T-helper 17 cell (primary cell): ENCODE measurements at places on chromosomes 5 and 9. TPM values are rescaled to one million over a fixed set of nuclear protein-coding genes. Genes with fewer than 3 reads are reported as not detected.

Gene TOR4A
- 4.0 TPM for total RNA-seq

Gene OBP2B
- not detected for total RNA-seq

Gene DNLZ
- total RNA-seq = 28.6 TPM

GRCh38 chr5:101346906-101347305, 443.8 kb upstream of the ST8SIA4 start:
- no peak for DNase-seq

GRCh38 chr9:2013743-2014475, 1.2 kb upstream of the SMARCA2 start:
- no peak for DNase-seq

GRCh38 chr5:64767959-64768357, 533 bp downstream of the SREK1IP1 start:
- no peak for DNase-seq

- DNase-seq = no peak
Observed at GRCh38 chr5:109786206-109786855, 96.6 kb downstream of the MAN2A1 start.

DNA sequence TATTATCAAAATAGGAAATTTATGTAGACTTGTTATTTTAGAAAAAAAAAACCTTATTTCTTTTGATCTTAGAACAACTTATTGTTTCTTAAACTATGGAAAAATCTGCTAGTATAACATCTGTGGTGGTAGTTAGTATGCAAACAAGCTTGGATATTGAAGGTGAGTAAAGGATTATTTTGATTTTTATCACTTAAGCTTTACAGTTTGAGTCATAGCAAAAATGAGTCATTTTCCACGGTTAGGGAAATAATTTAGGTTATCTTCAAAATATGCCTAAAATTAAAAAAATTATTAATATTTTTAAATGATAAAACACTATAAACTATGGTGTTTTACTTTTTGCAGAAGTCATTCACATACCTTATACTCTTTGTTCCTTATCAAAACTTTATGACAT, 107.2 kb upstream of the DHFR start:
- DNase-seq = no peak

DNA sequence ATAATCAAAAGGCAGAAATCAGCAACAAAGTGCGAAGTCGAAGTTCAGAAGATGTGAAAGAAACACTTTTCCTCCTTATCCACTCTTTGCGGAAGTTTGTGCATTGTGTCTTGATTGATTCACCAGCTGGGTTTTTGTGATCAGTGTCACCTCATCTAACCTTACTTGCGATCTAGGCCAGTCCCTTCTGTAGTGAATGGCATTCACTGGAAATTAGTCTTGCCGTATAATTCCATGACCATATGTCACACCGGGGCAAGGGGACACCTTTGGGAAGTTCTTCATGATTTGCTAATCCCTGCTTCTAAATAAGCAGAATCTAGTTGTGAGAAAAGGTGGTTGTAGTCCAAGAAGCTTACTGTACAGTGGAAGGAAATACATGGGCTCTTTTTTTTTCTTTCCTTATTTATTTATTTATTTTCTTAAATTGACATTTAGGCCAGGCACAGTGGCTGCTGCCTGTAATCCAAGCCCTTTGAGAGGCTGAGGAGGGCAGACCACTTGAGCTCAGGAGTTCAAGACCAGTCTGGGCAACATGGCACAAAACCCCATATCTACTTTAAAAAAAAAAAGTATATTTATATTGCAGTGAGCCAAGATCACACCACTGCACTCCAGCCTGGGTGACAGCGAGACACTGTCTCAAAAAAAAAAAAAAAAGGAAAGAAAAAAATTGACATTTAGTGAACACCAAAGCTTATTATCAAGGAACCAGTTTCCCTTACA, 7.8 kb downstream of the RAI14 start:
- DNase-seq = no peak

- DNase-seq = no peak
Observed at GRCh38 chr5:151742870-151743294, 15.5 kb downstream of the ATOX1 start.

DNA sequence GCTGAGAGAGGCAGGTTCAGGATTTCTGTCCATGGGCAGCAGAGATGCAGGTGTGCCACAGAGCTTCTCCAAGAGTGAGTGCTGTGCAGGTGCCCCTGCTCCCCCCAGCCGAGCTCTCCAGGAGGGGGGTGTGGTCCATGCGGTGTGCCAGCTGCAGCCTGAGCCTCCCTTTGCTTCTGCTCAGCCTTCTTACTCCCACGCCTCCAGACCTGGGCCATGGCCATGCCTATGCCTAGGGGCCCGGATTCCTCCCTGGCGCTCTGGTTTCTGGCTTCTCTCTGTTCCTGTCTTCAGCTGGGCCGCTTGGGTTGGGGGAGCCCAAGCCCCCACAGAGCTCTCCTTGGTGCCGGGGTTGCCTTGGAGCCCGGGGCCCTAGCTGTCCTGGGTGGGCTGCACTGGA, 133.3 kb downstream of the CACNA1B start:
- DNase-seq = no peak

GRCh38 chr5:91957666-91958065, 574.5 kb upstream of the ARRDC3 start:
- no peak for DNase-seq

DNA sequence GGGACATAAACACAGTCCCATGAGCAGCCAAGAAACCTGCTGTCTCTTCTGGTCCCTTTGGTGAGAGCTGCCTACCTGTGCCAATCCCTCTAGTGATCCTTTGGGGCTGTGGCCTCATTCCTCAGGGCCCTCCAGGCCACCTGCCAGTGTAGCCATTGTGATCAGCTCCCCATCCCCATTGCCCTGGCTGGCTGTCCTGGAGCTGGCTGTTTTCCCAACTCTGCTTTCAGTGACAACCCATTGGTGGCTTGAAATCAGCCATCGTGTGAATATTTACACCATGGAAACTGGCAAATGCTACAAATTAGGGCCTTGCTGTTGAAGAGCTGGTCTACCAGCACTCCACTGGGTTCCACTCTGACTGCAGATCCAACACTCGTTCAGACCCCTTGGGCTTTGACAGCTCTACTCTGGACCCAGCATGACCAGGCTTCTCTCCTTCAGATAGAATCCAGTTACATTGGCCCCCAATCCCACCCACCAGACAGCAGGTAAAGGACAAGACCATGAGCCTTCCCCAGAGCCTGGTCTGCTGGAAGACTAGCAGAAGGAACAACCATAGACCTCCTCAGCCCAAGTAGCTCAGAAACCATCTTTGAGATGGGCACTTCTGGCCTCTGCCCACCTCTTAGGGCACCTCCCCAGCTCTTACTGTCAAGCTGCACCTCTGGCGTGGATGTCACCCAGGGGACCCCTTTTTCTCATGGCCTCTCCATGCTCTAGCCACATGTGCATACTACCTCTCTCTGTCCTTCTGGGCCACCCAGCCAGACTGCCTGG, 69.2 kb upstream of the NEK6 start:
- no peak for DNase-seq

DNA sequence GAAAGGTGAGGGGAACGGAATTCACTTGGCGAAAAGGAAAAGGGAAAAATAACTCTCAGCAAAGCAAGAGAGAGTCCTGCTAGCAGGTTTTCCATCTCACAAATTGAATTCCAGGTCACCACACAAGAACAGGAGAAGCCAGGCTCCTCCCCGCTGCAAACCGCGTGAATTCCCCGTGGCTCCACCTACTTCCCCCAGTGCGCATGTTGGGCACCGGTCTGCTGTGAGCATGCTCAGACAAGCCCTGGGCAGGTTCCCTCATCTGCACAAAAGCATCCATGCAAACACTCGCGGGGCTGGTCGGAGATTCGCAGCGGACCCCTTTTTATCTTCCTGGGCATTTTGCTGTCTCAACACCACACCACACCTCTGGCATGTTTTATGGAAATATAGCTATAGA, 58.5 kb upstream of the S1PR3 start:
- no peak for DNase-seq
